ENCODE measurements at places on chromosomes 16 and 17.

- DNase-seq: no peak
Measured at GRCh38 chr17:50074227-50074626, 18.3 kb downstream of the ITGA3 start.

DNA sequence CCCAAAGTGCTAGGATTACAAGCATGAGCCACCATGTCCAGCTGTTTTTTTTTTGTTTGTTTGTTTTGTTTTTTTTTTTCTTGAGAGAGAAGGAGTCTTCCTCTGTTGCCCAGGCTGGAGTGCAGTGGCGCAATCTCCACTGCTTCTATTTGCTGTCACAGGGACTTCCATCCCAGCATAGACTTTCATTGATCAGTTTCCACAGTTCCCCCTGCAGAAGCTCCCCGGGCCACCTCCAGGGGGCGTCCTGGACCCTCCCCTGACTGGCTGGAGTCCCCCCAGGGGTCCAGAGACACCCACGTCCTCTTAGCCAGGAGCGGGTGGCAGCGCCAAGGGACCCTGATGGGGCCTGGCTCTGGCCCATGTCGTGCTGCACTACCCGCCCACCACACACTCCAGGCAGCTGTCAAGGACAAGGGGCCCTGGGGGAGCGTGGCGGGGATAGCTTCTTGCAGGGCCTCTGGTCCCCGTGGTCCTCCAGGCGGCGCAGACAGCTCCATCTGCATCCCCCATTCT lies 3.1 kb upstream of the NPW start:
- DNase-seq: no peak

- DNase-seq: no peak
Measured at GRCh38 chr16:85113168-85113733, 979 bp upstream of the CIBAR2 start.

DNA sequence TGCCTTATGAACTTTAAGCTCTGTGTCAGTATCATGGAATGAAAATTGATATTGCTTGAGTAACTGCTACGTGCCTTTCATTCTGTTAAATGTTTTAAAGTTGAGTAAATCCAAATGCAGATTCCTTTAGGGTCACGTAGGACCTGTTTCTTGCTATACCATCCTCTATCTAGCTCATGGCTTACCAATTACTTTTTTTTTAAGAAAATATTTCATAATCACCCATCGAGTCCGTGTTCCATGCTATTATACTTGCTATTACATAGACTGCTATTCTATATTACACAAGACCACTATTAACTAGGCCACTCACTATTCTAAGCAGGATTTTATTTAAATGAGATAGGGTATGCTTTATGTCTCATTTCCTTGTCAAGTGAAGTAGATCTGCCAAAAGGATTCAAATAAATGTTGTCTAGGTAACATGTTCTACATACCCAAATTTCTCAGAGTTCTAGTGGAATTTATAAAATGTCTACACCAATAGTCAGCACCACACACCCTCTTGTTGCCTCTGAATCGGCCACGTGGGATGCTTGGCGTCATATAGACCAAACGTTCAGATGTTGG lies 11.9 kb downstream of the ANKFN1 start:
- no peak for DNase-seq

DNA sequence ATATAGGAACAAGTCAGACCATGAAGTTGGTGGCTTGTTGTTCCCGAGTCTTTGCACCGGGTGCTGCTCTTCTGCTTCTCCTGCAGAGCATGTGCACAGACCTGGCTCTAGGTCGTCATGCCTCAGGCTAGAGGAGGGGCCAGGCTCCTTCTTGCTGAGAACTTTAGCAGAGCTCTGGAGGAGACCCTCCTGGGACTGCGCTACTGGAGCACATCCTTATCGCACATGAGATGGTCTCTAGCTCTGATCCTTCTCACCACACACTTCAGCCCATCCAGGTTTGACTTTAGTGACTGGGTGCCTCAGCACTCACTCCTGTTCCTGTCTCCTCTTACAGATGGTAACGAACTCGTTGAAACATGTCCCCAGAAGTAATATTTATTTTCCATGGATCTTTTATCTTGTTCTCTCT lies 14.9 kb downstream of the FOXK2 start:
- no peak for DNase-seq

GRCh38 chr17:42571435-42572225 lies 4.7 kb downstream of the MLX start:
- DNase-seq: no peak

DNA sequence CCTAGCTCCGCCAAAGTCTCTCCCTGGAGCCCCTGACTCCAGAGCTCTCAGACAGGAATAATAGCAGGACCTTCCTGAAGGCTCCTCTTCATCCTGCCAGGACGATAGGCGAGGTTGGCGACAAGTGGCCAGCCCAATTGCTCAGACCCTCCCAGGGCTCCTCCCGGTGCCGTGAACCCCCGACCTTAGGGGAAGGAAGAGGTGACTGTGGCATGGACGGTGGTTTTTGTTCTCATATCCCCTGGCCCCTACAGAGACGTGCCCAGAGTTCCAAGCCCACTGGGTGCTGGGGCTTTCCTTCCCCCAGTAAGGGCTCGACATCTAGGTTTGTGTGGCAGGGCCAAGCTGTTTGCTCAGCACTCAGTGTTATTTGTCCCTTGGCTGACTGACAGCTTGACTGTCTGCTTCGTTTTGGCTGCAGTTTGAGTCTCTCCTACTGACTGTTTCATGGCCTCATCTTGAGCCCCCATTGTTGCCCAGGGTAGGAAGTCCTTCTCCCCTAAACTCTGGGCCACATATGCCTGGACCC lies 4.6 kb upstream of the ADCY7 start:
- no peak for DNase-seq

GRCh38 chr16:88659160-88659559 lies 3.7 kb downstream of the MVD start:
- DNase-seq: no peak

GRCh38 chr17:15006421-15007128 lies 258.6 kb downstream of the PMP22 start:
- no peak for DNase-seq

DNA sequence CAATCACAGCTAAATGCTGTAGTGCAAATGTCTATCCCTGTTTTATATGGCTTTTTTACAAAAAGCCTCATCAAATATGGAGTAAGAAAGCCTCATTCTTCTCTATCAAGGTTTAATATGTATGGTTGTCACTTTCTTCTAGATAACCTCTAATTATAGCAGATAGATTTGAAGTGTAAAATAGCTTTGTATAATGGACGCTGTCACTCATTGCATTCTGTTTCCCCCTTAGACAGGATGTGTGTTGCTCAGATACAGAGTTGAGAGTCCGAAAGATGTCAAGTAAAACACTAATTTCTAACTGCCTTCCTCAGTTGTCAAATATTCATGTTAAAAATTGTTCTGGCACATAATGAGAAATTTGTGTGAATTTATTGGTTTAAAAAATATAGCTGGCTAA lies 88.0 kb downstream of the NLK start:
- DNase-seq: no peak

GRCh38 chr17:67390646-67391361 lies 13.7 kb downstream of the PITPNC1 start:
- DNase-seq: no peak

- DNase-seq: no peak
Measured at GRCh38 chr17:12472252-12473173, 193.2 kb upstream of the MYOCD start.

DNA sequence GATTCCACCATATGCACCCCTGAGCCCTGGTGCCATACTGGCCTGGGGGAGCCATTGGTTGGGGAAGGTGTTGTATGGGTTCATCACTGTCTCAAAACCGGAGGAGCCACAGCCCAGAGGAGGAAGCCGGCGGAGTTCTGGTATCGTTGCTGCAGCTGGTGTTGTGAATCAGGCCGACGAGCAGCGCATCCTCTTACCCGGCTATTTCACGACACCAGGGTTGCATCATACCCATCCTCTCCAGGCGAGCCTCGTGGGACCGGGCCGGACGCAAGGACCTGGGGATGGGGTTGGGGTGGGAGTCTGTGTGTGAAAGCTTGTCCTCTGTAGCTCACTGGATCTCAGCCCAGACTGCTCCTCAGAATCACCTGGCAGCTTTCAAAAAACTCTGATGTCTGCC lies 6.6 kb upstream of the SLC12A3 start:
- no peak for DNase-seq

- DNase-seq: no peak
Measured at GRCh38 chr17:76026714-76027158, 370 bp downstream of the EVPL start.

DNA sequence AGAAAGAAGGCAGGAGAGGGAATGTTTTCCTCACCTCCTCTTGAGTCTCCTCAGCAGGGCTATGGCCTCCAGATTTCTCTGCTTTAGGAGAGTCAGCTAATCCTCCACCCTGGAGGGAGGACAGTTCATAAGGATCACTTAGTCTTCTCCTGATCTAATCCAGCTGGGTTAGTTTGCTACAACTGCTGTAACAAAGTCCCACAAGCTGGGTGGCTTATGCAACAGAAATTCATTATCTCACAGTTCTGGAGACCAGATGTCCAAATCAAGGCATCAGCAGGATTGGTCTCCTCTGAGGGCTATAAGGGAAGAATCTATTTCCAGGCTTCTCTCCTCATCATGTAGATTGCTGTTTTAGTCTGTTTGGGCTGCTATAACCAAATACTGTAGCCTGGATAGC lies 40.6 kb upstream of the XYLT1 start:
- DNase-seq: no peak

DNA sequence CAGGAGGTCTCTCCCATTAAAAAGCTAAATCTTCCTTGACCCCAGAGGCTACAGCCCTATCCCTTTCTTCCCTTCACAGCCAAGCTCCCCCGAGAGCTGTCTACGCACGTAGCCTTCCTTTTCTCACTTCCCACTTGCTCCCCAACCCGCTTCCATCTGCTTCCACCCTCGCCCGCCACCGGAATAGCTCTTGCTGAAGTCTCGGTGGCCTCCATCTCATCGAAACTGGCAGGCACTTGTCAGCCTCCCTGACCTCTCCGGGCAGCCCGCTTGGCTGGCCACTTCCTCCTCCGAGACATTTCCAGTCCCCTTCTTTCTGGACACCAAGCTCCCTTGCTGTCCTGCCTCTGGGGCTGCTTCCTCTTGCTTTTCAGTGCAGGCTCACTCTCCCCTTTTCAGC lies 10.7 kb upstream of the EPOP start:
- DNase-seq: no peak

GRCh38 chr17:31202968-31203367 lies 94.1 kb downstream of the OMG start:
- no peak for DNase-seq

GRCh38 chr16:27771201-27771910 lies 221.4 kb downstream of the KATNIP start:
- DNase-seq: no peak

- no peak for DNase-seq
Measured at GRCh38 chr16:11129378-11129781, 126.6 kb downstream of the SOCS1 start.

- no peak for DNase-seq
Measured at GRCh38 chr17:80475910-80476876, at the start of gene NPTX1. Gene NPTX1, minus strand, starts transcription at chr17:80476607. Its CDS starts 161 bp downstream, at chr17:80476446.

GRCh38 chr17:19247473-19247872 lies 10.3 kb downstream of the EPN2 start:
- no peak for DNase-seq

DNA sequence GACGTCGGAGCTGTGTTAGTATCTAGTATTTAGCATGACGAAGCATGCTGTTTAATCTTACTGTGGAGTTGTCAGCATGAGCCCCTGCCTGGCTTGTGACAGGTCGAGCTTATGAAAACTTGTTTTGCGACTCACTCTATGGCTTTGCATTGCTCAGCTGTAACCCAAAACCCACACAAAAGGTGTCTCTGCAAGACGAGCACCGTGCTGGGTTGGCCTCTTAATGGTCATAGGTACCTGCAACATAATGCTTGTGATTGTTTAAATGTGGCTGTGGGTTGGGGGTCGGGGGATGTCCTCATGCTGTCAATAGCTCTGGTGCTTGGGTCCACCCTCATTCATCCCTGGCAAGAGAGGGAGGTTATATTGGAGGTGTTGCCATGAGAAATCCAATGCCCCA lies 5.4 kb downstream of the NTN1 start:
- DNase-seq: no peak

DNA sequence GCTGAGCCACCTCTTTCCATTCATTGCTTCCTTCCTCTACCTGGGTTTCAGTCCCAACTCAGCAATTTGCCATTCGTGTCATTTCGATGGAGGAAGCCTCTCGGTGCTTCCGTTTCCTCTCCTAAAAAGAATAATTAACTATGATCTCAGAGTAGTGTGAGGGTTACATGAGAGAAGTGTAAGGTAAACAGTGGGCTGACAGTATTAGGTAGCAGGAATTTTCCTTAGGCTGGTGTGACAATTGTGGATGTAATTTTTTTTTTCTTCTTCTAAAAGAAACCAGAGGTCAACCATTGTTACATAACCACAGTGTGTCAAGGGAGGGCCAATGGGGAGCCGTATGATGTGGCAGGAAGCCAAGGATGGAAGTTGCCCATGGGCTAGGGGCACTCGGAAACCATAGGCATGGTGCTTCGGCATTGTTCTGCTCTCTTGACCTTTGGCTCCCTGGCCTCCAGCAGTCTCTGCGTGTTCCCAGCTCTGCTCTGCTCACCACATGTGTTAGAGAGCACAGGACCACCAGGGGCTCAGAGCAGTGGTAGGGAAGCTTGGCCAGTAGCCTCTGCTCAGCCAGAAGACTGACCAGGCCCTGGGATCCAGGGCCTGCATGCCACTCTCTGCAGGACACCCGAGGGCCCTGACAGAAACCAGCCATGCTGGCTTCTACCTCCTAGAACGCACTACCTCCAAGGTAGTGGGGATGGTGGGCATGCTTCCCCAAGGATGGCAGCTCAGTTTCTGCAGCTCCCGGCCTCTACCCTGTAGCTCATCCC lies 2.0 kb upstream of the TOP2A start:
- DNase-seq: no peak

GRCh38 chr17:9209781-9210370 lies 188.6 kb downstream of the NTN1 start:
- no peak for DNase-seq

DNA sequence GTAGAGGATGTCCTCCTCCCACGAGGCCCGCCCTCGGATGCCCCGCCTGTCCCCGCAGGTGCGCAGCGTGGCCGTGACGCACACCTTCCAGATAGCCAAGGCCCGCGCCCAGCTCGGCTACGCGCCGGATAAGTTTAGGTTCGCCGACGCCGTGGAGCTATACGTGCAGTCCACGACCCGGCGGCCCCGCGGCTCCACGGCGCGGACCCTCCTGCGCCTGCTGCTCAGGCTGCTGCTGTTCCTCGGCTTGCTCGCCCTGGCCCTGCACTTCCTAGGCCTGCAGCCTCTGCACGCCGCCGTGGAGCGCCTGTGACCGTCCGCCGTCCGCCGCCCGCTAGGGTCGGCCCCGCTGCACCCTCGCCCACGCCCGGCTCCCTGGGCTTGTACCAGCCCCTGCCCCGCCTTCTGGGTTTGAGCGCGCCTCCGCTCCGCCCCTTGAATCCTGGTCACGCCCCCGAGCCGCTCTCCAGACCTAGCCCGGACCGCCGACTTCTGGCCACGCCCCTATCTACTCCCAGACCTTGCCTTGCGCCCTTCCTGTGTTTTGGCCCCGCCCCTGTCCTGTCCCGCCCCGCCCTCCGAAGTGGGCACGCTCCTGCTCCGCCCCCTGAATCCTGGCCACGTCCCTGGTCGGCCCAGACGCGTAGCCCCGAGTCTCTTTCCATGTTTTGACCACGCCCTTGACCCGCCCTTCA lies 15.8 kb upstream of the EEF2K start:
- DNase-seq: peak; percentile 87
